ENCODE measurements at places on chromosomes 2 and 18.

- no peak for DNase-seq
Observed at GRCh38 chr2:43010438-43011157, 215.8 kb downstream of the ZFP36L2 start.

- no peak for DNase-seq
Observed at GRCh38 chr18:74946646-74947375, 262.1 kb downstream of the PTGR3 start.

- DNase-seq = no peak
Observed at GRCh38 chr2:12326449-12327190, 390.1 kb upstream of the TRIB2 start.

DNA sequence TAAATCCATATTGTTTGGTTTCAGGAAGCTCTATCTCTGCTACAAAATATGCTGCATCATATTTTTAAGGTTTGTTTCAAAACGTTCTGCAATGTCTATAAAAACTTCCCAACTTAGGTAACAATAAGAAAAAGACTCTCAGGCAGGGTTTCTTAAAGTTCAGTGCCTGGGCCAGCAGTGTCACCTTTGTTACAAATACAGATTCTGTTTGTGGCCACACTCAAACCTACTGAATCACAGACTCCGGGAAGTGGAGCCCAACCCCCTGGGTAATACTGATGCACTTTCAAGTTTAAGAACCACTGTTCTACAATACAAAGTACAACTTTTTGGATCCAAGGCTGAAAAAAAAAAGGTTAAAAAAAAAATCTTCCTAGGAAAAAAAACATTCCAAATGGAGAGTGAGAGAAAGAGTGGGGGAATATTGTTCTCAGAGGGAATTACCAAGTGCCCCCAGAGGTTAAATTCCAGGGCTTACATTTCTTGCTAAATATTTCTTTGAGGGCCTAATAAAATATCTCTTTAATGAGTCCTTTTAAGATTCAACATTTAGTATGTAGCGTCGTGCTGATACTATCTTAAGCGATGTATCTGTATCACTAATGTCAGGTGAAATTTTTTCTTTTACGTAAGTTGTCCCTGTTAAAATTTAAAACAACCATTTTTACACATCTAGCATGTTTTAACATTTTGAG, 476.7 kb downstream of the TXNL1 start:
- no peak for DNase-seq

DNA sequence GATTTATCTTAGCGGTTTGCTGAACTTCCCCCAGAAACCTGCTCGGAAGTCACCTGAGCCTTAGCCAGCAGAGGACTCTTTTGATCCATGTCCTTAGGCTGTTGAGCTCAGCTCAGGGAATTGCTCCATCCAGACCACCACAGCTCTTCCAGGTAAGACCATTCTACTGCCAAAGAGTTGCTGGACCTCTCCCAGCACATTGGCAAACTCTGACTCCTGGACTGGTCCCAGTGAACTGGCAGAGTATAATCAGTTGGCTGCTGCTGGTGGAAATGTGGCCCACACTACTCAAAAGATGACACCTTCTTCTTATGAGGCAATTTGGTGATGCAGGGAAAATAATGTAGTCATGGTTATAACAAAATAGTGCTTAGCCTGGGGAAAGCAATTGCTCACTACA, 308.8 kb upstream of the FIGN start:
- no peak for DNase-seq

- no peak for DNase-seq
Observed at GRCh38 chr2:36456227-36457175, 100.9 kb downstream of the CRIM1 start.
